ENCODE measurements at places on chromosomes 11 and 22.

GRCh38 chr22:25777870-25778269, 35.9 kb downstream of the MYO18B start:
- DNase-seq = no peak

DNA sequence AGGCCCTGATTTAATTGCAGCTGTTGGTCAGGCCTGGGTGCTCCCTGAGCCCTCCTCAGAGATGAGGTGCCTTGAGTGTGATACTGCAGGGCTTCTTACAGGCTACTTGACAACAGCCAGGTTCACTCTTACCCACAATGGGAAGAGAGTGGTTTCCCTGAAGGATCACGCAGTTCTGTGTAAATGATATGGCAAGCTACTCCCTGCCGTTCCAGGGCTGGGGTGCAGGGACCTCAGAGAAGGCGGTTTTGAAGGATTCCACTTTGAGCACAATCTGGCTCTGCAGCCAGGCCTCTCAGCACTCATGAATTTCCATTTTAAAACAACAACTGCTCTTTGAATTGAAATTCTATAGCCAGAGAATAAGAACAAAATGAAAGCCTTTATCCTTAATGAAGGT, 92.9 kb downstream of the SLC17A6 start:
- no peak for DNase-seq

DNA sequence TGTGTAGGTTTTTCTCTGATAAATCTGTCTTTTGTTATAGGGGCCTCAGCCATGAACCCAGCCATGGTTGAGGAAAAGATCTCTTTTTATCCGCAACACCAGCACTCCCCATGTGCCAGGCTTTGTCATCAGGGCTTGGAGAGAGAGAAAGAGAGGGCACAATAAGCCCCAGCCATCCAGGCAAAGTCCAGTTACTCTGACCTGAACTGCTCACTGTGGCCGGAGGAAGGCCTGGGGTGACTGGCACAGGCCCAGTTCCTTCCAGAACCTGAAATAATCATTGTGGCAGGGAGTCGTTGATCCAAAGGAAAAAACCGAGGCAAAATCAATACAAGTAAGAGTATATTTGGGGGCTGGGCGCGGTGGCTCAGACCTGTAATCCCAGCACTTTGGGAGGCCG, 3.9 kb upstream of the ARHGAP8 start:
- DNase-seq = no peak

DNA sequence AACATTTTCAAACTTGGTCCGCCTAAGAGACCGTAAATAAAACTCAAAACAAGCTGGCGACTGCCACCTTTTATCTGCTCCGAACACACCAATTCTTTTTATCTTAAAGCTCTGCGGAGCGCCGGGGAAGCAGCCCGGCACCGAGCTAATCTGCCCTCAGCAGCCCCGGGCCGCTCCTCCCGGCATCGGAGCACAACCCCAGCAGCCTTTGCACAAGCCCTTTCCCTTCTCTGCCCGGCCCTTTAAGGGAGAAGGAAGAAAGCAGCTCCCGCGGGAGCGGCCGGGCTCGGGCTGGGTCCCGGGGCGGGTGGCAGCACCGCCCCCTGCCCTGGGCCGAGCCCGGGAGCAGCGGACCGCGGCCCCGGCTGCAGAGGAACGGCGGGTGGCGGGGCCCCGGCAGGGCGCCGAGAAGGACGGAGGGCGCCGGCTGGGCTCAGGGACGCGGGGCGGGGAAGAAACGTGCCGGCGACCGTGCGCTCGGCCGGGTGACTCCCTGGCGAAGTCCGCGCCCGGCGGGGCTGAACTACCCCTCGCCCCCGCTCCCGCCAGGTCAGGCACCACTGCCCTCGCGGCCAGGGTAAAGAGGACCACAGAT, 133.6 kb upstream of the C11orf58 start:
- DNase-seq = no peak

DNA sequence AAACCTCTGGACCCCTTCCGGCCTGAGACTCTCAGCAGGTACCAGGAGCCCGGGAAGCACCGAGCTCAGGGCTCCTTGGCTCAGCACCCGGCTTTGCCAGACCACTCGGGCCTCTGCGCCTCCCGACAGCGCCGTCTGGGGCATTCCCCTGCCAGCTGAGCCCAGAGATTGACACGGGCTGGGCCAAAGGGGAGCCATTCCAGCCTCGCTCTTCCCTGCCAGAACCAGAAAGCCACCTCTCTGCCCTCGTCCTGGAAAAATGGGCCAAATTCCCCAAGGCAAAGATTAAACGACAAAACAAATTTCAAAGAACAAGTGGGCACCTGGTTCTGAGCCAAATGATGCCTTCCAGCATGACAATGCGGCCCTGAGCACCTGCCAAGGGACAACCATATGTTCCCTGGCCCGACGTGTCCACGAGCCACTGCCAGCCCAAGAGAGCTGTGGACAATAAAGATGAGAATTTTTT, 59.3 kb downstream of the CELSR1 start:
- DNase-seq = no peak

GRCh38 chr11:5178046-5178837, 22.2 kb downstream of the OR51V1 start:
- no peak for DNase-seq

DNA sequence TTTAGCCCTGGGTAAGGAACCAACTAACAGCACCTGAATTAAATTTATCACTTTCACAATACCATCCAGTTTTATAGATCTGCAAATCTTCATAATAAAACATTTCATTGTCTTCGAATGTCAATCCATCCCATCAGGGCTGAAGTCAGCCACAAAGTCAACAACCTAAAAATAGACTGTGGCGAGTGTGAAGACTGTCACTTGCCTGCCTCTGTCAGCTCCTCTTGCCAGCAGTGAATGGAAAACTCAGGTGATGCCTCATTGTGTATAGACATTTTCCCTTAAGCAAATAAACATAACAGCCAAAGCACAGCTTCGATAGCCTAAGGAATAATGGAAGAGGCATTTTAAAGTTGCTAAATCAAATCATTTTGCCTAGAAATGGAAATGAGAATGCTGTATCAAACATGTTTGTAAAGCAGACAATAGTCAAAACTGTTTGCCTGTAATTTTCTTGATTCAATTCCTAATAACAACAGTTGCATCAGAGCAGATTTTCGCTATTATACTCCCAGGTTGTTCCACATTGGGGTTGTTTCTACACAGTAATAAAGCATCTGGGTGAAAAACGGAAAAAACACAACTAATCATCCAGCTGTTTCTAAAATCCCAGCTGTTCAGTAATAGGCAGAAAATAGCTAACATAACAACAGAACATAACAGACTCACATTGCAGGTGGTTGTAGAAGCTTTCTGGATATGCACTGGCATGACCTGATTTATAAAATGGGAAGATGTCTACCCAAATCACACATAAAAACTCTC, 15.7 kb downstream of the KCNA4 start:
- DNase-seq = no peak

DNA sequence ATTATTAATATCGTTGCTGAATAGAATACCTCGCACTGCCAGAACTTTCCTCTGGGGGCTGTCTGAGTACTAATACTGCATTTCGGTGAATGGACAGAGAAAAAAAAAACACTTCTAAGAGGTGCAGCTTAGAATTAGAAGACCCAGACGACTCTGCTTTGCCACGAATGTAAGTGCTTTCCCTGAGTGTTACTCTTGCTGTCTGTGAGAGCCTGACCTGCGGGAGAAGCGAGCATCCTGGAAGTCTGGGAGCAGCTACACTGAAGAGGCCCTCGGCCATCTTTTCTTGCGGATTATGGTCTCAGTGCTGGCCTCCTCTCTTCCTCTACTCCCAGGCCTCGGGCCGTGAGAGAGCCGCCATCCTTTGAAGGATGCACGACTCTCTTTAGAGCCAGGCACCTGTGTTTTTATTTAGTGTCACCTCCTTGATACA, 94.9 kb downstream of the SCN3B start:
- no peak for DNase-seq

- no peak for DNase-seq
These were observed 163.6 kb downstream of the GRIK4 start for GRCh38 chr11:120675171-120675570.

- DNase-seq = no peak
These were observed 15.6 kb downstream of the PISD start for GRCh38 chr22:31646186-31647019.

DNA sequence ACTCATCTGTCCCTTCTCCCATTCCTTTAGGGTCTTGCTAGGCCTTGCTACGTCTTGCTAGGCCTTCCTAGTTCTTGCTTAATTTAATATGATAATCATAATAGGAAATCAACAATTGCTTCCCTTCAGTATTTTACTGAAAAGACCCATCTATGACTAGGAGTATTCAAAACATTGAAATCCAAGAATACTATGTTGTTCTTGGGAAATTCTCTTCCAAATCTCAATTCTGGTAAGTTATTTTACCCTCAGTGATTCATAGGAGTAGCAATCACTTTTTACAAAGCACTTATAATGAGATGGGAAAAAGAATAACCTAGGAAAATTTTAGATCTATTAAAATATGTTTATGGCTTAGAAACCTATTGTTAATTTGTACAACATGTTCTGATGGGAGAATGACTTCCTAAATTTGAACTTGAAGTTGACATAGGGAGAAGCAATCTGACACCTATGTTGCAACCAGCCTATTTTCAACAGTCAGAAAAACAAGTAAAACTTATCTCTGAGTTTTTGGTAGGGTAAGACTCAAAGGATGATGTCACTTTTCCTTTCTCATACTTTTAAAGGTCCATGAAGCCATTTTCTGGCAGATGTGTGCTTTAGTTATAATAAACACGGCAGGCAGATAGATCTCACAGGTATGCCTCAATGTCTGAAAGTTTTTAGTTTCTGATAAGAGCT, 29.5 kb upstream of the HIPK3 start:
- no peak for DNase-seq

DNA sequence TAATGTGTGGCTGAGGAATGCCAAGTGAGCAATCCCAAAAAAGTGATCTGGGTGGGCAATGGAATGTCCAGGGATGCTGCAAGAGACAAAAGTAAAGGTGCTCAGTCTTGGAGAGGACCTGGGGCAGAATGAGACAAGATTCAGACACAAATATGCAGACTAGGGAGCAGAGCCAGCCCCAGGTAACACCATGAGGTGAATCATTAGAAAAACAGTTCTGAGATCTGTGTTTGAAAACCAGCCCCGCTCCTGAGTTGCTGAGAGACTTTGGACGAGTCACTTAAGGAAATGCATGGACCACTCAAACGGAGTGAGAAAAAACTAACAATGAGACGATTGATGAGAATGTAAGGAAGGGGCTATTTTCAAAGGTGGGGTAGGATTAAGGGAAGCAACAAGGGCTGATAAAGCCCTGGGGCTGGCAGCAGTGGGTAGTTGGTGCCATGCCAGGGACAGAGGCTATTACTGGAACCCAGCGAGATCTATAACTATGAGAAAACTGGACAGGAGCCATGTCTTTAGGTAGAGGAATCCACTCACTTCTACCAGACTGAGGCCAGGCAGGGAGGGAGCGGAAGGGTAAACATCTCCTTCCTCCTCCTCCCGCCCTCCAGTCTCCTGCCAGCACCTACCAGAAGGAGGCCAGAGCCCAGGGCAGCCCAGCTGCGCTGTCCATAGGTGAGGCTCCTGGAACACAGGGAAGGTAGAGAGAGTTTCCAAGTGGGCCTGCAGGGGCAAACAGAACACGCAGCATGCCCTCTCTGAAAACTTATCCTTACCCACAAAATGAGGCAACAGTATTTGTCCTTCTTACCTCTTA, 130.4 kb upstream of the TEAD1 start:
- DNase-seq = no peak

- DNase-seq = no peak
These were observed 13.0 kb downstream of the TRIM5 start for GRCh38 chr11:5671831-5672230.

GRCh38 chr22:33779243-33779642, 141.0 kb downstream of the LARGE1 start:
- DNase-seq = no peak

DNA sequence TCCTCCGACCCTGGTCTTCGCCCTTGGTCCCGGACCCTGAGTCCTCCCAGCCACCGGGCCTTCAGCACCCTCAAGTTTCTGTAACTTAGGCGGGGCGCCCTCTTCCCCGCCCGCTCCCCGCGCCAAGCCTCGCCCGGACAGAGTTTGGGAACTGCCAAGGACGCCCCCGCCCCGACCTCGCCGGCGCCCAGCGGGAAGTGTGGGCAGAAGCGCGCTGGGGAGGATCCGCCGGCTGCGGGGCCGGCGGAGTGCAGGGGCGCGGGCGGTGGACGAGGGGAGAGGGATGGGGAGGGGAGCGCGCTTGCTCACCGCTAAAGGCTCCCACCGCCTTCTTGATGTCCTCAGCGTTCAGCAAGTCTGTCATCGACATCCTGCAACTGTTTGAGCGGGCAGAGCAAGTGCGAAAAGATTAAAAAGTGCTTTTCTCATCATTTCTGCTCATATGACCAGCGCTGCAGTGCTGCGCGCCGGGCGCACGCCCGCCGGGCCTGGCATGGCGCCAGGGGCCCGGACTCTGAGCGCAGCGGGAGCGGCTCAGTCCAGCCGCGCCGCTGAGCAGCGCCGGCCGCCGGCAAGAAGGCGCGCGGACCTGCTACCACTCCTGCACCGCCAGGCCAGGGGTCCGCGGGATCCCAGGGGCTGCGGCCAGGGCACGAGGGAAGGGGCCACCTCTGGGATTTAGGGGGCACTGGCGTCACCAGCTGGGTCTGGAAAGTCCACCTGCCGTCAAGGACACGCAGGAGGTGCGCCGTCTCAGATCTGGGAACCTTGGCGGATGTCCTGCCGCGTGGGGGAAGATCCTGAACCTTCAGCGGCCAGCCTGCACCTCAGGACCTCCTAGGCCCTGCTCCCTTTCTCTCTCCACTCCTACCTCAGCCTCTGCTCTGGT, at the start of gene PVALB:
Gene PVALB, minus strand, starts transcription at position 400 of the 889 bp plus-strand sequence. Its CDS starts 30 bp downstream, at position 370.
- DNase-seq = no peak

DNA sequence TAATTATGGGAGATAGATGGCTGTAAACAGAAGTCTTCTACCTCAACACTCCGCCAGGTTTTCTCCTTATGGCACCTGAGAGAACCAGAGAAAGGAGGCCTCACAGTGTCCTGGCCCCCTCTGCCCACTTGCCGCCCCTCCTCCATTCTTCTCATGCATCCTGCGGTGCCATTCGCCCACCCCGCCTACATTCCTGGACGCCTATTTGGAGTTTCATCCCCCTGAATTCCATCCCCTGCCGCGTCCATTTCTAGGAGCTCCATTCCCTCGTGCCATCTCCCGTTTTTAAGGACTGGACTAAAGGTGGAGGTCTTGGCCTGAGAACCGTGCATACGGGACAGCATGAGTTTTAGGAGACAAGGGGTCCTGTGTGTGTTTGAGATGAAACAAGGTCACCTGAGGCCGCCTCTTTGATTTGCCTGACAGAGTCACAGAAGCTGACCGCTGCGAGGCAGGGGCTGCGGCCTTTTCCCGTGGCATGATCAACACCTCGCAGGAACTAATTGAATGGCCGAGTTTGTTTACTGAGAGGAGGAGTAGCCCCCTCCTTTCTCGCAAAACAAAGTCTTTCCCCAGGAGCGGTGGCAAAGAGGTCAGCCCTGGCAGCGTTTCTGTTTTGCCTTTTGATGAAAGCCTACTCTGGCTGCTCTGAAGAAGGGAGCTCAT, 246.2 kb downstream of the ST3GAL4 start:
- DNase-seq = no peak

DNA sequence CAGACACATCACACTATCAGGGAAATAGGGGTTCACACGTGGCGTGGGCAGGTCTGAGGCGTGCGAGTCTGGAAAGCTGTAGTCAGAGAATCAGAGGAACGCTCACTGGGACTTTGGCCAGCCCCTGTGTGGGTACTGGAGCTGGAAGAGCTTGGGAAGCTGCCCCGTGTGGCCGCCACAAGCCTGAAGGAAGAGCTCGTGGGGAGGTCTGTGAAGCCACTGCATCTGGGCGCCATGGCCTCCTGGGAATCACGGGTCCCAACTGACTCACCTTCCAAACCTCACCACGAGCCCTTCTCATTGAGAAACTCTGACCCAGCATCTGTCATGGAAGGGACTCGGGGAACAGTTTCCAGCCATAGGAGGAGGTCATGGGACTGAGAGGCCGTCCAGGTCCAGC, 5.9 kb upstream of the MRGPRF start:
- DNase-seq = no peak

All from activated CD4-positive, alpha-beta T cell treated with anti-CD3 and anti-CD28 coated beads for 1 hour (primary cell).